ENCODE measurements at places on chromosomes 7 and 10.

DNA sequence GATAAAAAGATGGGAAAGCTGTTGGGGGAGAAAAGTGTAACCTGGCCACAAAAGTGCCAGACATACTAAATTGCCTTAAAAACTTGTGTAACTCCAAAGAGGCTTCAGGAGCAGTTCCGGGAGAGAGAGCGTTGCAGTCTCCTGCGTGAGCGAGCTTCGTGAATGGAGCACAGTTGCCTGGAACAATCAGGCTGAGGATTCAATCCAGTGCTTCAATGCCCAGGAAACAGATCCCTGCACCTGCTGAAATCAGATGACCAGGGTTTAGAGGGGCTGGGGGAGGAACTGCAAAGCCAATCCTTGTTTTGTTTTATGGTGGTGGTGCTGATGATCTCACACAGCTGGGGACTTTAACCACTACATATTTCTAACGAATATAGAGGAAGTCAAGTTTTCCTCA lies 398.3 kb downstream of the DPP6 start:
- DNase-seq, result no peak

DNA sequence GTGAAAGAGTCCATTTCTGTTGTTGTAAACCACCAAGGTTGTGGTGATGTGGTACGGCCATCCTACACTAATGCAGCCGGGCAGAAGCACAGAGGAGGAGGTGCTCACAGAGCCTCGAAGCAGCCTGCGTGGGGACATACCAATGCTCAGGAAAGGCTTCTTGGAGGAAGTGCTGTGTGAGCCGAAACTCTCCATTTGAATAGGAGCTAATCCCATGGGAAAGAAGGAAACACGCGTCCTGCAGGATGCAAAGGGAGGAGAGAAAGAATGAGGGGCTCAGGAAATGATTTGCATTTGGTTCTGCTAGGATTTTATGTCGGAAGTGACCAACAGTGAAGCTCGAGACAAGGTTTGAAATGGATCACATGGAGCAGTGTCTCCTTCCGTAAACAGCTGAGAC lies 477.9 kb upstream of the ANKRD30A start:
- no peak for DNase-seq

- no peak for DNase-seq
Measured at GRCh38 chr10:52571018-52571417, 201.6 kb downstream of the MBL2 start.

- no peak for DNase-seq
Measured at GRCh38 chr7:12570534-12571461, at the start of gene SCIN. Gene SCIN, plus strand, starts transcription at chr7:12570720. Its CDS starts 67 bp downstream, at chr7:12570787.

GRCh38 chr7:96361116-96361857 lies 39.4 kb upstream of the SLC25A13 start:
- DNase-seq, result no peak

- DNase-seq, result no peak
Measured at GRCh38 chr10:45495438-45496152, 121.6 kb downstream of the ALOX5 start.

GRCh38 chr10:91022924-91023699 lies 102.2 kb upstream of the ANKRD1 start:
- no peak for DNase-seq

DNA sequence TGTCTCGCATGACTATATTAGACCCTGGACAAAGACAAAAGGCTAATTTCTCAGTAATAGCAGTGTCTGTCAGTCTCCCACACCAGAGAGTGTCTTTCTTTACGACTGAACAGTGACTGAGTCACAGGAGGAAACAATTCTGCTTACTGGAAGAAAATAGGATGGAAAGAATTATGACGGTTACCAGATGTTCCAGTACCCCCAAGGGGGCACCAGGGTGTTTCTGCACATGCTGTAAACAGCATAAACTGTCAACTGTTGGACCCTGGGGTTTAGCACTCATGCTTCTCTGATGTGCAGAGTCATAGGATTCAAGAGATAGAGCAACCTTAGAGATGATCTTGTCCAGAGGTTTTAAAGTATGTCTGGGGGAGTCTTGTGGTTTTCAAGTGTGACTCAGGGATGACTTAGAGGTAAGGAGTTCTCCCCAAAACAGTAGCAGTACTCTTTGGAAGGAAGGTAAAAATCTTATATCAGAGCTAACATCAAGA lies 291.7 kb downstream of the THSD7A start:
- no peak for DNase-seq

- no peak for DNase-seq
Measured at GRCh38 chr10:9707216-9707615, 1310.5 kb upstream of the CELF2 start.

GRCh38 chr7:50272808-50273207 lies 31.7 kb upstream of the IKZF1 start:
- no peak for DNase-seq

DNA sequence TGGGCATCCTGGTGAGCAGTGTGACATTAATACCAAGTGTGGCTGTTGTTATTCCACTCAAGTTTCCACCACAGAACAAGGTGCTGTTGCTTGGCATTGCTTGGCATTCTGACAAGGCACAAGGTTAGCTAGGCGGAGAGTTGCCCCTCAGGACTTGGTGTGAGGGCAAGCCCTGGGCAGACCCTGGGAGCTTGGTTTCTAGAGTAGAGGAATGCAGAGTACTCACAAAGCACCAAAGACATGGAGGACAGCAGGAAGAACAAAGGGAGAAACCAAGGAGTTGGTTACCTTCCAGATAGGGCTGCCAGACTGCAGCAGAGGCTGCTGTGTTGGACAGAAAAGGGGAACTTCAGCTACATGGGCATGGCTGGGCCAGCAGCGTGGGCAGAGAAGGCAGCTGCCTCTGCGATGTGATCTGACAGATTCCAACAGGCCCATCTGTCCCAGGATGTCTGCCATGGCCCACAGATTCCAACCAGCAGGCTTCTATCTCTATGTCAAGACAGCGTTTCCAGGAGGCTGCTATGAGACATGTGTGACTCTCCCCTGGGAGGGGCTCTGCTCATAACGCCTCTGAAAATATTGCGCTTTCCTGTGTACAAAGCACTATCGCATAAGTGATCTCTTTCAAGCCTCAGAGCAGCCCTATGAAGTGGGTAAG lies 1.8 kb downstream of the GOLGA7B start:
- no peak for DNase-seq

Measured in memory B cell (primary cell).